ENCODE measurements at places on chromosomes 1 and 21.

GRCh38 chr1:44031252-44032169 is at the start of gene SLC6A9:
TSS of gene SLC6A9 (minus strand) at chr1:44031462. CDS start at chr1:44024277, 7,185 bp downstream.
- peak; percentile 11 for DNase-seq

GRCh38 chr21:43812139-43812821 is 22.9 kb downstream of the RRP1 start:
- no peak for DNase-seq

DNA sequence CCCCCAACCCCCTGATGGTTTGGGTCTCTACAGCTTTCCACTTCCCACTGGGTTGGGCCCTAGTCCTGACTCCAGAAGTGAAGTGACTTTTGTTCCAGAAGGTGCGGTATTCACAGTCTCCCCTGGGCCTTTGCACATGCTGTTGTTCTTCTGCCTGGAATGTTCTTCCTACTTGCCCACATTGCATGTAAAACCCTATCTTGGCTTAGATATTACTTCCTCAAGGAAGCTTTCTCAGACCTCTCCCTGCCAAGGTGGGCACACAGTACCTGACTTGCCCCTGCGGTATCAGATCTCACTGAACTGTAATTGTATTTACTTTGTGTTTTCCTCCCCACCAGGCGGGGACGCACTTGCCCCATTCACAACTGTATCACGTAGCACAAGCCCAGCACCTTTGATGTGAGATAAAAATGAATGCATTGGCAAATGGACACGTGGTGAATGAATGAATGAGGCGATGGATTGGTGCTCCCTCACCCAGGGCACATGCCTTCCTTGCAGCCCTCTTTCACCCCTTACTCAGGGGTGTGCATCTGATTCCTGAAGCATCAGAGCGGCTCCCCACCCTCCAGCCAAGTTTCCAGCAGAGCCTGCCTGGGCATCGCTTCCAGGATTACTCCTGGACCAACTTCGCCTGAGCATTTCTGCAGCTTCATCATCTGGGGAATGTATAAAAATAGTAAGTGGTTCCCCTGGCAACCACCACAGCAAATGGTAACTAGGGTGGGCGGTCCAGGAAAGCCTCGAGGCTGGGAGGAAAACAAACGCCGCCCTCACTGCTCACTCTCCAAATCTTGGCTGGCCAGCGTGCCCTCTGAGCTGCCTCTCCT is 19.8 kb downstream of the NENF start:
- no peak for DNase-seq

GRCh38 chr21:41601573-41602368 is 93.8 kb upstream of the TMPRSS2 start:
- no peak for DNase-seq

DNA sequence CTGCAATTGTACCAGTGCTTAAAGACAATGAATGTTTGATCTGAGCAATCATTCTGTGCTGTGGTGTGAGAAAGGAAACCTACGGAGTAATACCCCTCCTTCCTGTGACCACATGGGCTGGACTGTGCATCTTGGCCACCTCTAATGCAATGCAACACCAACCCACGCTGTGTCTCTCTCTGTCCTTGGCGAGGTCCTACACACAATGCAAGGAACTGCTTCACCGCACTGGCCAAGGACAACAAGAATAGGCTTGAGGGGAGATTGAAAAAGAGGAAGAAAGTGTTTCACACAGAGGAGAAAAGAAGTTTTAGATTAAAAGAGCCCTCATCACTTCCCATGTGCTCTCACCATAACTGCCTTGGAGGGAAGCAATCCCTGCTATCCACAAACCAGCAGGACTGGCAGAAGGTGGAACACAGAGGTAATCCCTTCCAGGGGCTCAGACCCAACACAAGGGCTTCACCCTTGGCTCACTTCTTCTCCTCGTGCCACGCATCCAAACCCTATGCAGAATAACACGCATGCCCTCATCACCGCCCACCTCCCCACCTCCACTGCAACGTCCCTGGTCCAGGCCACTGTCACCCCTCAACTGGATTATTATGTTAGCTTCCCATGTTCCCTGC is 112.5 kb upstream of the ERG start:
- no peak for DNase-seq

DNA sequence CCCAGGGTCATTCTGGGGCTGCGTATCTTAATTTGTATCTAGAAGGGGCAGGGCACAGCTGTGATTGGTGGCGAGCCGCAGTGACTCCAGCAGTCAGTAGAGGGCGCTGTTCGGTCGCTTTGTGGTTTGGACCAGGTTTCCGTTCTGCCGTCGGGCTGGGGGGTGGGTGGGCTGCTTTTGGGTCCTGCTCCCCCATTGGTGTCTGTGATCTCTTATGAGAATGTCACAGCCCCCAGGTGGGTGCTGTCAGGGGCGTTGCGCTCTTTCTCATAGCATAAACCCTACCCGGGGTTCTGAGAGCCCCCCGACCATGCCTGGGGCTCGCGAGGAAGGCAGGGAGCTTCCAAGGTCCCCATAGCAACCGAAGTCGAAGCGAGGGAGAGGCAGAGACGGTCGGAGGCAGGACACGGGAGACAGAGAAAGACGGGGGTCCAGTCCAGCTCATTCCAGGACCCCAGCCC is 5.4 kb downstream of the TFF3 start:
- peak; percentile 39 for DNase-seq

GRCh38 chr1:172894349-172895049 is 156.2 kb downstream of the TNFSF18 start:
- DNase-seq = no peak

GRCh38 chr1:993379-993995 is 6.4 kb downstream of the HES4 start:
- no peak for DNase-seq

GRCh38 chr21:34280959-34281358 is 82.8 kb upstream of the KCNE2 start:
- no peak for DNase-seq

DNA sequence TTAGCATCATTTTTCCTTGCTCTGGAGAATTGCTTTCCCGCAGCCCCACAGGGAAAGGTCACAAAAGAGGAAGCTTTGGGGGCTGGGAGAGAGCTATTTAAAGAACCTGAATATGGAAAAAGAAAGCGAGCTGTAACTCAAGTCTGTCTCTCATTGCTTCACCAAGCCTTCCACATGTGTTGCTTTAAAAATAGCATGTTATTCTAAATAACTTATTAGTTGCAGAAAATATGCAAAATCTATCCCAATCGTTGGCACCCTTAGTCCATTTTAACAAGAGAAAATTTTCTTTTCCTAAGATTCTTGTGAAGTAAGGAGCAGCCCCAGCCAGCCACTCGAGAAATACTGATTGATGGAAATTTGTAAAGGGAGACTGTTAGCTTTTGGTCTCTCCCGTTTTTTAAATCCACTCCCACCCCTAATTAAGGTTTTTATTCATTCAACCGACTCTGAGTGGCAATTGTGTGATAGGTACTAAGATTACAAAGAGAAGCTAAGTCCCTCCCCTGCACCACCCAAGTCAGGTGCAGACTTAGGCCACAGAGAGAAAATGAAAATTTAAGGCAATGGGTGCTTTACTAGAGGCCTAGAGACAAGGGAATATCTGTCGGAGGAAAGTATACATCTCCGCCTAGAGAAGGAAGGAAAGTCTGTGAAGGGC is 802 bp downstream of the CYP4X1 start:
- no peak for DNase-seq

DNA sequence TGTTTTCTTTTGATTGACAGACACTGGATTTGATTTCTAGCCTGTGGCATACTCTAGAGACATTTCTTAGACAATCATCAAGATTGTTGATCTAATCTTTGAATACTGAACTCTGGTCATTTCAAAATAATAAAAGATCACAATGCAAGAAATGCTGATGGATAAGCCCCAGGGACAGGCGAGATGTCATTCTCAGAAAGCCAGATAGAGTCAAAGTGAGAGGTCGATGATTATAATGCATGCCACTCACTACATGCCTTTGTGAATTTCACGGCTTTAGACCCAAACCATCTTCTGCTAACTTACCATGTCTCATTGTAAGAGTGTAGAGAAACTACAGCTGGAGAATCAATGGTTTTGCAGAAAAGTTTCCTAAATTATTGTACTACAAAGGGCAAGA is 257.1 kb downstream of the DYRK1A start:
- DNase-seq = no peak

GRCh38 chr1:219580009-219580676 is 32.8 kb downstream of the ZC3H11B start:
- peak; percentile 19 for DNase-seq

GRCh38 chr1:28200234-28200873 is 23.9 kb upstream of the PTAFR start:
- no peak for DNase-seq

- DNase-seq = no peak
Observed at GRCh38 chr1:29551123-29551936, 315.0 kb downstream of the PTPRU start.

Data from LoVo (cell line).